Stimulated activated CD8-positive, alpha-beta memory T cell treated with anti-CD3 and anti-CD28 coated beads, Interleukin-2, amount 100 ng/mL, for 1 hour (primary cell): ENCODE measurements at places on chromosomes 1 and 21.

DNA sequence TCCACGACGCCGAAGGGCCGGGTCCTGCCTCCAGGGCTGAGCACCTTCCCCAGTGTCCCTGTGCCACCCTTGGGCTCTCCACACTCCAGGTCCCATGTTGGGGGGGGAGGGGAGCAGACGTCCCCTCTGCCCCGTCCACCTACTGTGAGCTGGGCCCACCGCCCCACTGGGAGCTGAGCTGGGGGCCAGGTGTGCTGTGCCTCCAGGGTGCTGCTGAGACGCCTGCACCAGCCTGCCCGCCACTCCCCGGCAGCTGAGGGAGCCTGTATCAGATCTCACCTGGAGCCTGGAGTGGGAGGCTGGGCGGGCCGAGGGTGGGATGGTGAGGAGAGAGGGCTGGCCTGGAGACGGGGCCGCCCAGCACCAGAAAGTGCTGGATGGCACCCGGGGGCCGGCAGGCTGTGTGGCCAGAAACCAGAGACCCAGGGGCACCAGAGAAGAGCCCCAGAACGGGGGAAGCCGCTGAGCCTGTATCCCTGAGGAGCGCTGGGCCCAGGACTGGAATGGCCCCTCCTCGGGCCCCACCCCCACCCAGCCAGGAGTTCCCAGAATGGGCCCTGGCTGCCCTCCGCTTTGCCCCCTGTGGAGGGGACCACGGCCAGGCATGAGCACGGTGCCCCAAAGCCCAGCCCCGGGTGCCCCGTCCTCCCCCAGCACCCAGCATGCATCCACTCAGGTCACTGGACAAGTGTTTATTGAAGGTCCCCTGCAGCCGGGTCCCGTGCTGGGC lies 3.4 kb downstream of the TNFRSF18 start:
- no peak for DNase-seq

- no peak for DNase-seq
Measured at GRCh38 chr1:193754732-193755427, 568.5 kb upstream of the B3GALT2 start.

- no peak for DNase-seq
Measured at GRCh38 chr1:8854240-8854639, 24.2 kb downstream of the ENO1 start.

DNA sequence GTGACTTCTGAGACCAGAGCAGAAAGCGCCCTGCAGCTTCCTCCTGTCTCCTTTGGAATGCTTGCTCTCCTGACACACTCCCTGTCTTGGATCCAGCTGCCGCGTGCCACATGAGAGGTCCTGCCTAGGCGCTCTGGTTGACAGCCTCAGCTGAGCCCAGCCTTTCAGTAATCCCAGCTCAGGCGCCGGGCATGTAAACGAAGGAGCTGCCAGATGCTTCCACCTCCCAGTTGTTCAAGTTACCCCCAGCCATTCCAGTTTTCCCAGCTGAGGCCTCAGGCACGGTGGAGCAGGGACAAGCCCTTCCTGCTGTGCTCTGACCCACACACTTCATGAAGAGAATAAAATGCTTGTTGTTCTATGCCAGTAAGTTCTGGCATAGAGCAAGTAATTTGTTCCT lies 14.3 kb upstream of the CD34 start:
- no peak for DNase-seq

- DNase-seq: no peak
Measured at GRCh38 chr1:172351346-172351745, 69.1 kb upstream of the C1orf105 start.

DNA sequence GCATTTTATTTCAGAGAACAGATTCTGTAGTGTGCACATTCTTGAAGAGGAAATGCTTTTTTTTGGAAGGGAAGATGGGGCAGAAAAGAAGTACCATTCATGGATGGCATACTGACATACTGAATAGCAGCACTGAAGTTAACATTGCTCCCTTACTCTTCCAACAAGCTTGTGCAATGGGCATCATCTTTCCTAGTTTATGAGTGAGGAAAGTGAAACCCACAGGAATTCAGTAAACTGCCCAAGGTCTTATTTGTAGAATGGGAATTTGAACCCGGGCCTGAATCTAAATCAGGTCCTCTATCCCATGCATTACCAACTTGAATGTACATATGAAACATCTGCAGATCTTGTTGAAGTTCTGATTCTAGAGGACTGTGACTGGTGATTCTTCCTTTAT lies 215.7 kb upstream of the FGGY start:
- DNase-seq: no peak

DNA sequence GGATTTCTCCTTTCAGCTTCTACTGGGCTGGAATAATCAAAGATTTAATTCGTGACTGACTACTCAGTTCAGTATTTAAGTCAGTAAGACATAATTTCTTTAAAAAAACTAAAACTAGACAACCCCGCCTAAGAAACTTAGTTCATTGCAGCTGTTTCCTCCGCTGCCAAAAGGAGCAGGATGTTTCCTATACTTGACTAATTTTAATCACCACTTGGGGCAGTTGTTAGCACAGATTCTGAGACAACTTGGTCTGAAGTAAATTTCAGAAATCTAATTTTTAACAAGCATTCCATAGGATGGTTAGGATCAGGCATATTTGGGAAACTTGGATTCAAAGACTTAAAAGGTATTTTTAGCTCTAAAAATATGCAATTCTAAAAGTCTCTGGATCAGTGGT lies 34.0 kb downstream of the EPRS1 start:
- no peak for DNase-seq

GRCh38 chr21:25326181-25326580 lies 281.1 kb downstream of the MRPL39 start:
- no peak for DNase-seq

GRCh38 chr1:2316451-2316961 lies 74.8 kb downstream of the MORN1 start:
- no peak for DNase-seq

DNA sequence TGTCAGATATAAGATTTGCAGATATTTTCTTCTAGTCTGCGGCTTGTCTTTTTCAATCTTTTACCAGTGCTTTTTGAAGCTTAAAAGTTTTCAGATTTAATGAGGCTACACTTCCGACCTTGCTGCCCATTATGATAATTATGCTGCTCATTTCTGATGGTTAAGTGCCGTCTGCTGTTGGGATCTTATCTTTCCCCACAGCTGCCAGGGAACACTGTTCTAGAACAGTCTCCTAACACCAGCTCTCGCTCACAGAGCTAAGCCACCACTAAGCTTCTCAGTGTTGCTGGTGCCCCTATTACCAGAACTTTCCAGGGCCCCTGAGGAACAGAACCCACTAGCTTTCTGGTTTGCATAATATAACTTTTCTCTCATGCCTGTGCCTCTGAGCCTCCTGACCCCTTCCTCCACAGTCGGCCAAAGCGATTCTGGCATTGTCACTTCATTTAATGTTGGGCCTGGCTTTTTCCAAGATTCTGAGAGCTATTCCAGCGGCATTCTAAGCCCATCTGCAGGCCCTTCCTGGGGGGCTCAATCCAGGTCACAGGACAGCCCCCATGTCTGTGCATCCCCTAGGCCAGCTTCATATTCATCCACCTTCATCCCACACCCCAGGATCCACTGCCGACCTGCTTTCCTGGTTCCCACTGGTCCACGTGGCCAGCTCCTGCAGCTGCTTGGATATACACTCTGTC lies 237.0 kb downstream of the PTPRU start:
- DNase-seq: no peak

GRCh38 chr1:15444468-15445389 lies 6.5 kb downstream of the CTRC start:
- no peak for DNase-seq
